ENCODE measurements at places on chromosomes 6 and 20. TPM values are rescaled to one million over a fixed set of nuclear protein-coding genes. Genes with fewer than 3 reads are reported as not detected.

GRCh38 chr6:6224933-6225486 is 95.5 kb downstream of the F13A1 start:
- no peak for DNase-seq

NHSL1 gene
- total RNA-seq = 16.3 TPM

GRCh38 chr6:129267028-129267427 is 384.1 kb downstream of the LAMA2 start:
- DNase-seq = no peak

PTK6 gene
- 0.38 TPM for total RNA-seq

WFDC10B gene
- not detected for total RNA-seq

ZSCAN12 gene
- 10.5 TPM for total RNA-seq

SGK2 gene
- total RNA-seq = 8.0 TPM

- DNase-seq = no peak
Measured at GRCh38 chr6:154388803-154389202, 32.2 kb upstream of the IPCEF1 start.

SNAI1 gene
- 13.5 TPM for total RNA-seq

FAM184A gene
- total RNA-seq = 186 TPM

- DNase-seq = no peak
Measured at GRCh38 chr6:148291876-148292275, 50.8 kb upstream of the SASH1 start.

GRCh38 chr6:132931936-132932514 is 117.7 kb downstream of the RPS12 start:
- DNase-seq = no peak

RAMACL gene
- 2.5 TPM for total RNA-seq

TUBB2B gene
- 324 TPM for total RNA-seq

- DNase-seq = peak; percentile 74
Measured at GRCh38 chr20:658731-659291, 5.8 kb upstream of the SRXN1 start.

DNA sequence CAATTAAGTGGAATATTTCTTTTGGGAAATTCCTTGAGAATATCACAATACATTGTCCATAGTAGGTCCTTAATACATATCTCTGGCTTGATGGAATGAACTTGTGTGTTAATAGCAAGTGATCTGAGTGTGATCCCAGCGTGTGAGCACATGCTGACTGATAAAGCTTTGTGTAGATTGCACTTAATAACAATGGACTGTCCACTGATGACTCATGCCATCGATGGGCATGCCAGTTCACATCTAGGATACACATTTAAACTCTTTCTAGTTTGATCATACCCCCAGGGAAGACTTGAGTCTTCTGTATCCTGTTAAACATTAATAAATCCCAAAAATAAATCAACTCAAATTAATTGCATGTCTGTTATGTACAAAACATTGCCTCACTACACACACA is 454.3 kb upstream of the SPTLC3 start:
- DNase-seq = no peak

DNA sequence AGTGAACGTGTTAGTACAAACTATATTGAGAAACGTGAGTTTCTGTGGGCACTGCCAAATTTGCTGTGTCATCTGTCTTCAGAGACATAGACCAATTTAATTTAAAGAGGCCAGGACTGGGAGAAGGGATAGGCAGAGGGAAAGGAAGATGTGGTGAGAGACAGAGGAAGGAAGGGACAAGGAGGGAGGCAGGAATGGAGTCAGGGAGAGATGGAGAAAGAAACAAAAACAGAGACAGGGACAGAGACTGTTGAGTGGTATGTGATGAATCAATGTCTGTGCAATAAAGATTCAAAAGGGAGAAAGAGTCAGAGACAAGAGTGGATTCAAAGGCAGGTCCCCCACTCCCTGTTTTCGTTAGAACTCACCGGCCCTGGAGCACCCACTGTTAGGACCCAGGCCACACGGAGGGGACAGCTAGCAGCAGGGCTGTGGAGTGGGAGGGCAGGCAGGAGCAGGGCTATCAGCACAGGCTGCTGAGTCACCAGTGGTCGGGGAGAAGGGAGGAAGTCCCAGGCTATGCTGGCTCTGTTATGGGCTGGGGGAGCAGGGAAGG is 51.6 kb upstream of the CHD6 start:
- peak; percentile 63 for DNase-seq

DNA sequence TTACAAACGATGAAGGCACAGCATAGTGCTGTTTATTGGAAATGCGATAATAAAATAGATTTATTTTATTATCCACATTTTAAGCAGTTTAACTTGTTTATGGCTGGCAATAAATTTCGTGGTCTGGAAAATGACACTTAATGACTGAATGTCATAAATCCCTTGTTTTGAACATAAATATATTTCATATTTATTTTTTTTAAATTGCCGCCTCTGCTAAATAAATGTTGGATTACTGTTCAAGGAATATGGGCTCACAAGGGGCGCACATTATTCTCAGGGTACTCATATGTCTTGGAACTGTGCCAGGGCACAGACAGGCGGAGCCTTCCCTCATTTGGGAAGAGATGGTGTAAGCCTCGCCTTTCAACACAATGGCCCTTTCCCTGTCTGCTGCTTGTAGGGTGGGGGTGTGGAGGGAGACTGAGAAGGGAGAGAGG is 134.3 kb downstream of the PXDC1 start:
- peak; percentile 41 for DNase-seq

DNA sequence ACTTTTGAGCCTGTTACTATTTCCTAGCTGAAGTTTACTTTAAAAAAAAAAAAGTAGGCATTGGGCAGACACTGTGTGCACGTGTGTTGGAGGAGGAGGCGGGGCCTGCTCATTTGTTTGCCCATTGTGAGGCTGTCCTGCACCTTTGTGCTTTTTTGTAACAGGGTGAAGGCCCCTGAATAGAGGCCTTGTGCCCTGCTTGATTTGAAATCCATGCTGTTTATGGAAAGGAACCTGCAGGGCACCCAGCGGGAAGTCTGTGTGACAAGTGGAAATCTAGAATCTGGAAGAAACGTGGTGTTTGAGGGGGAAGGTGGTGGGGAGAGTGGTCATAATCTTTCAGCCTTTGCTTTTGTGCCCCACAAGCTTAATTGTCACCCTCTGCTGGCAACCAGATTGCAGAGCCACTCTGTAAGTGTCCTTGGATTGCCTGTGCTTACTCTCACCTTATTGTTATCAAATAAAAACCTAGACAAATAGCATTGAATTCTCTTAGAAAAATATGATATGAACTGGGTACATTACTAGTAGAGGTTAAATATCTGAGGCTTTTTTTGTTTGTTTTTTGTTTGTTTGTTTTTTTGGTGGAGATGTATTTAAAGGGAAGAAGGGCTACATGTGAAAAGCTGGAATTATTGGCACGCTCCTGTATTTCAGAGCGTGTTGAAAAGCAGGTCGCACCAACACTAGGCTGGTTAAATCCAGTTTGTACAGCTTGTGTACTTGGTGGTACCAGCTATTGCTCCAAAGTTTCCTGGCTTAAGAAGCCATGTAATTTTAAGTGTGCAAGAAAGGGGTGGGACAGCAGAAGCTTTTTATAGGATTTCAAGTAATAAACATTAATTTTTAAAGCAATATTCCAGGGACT is 156.3 kb downstream of the ARID1B start:
- peak; percentile 73 for DNase-seq

DNA sequence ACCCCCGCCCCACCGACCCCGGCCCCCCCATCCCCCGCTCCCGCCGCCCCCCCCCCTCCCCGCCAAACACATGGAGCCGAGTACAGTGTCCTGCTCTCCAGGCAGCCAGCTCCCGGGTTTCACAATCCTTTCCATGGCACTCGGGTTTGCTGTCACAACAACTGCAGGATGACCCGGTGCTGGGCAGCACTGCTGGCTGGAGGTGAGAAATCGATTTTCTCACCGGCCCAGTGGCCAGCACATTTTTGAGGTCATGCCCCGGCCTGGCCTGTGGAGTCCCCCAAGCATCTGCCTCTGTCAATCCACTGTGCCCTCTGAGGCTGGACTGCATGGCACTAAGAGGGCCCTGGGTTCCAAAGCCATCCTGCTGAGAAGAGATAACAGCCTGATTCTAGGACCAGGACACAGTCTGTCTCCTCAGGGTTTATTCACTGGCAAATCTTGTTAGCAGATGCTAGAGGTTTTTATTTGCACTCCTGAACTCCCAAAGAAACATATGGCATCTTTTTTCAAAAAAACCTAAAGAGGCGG is 129.5 kb downstream of the NFATC2 start:
- DNase-seq = peak; percentile 77

CALHM6 gene
- 0.95 TPM for total RNA-seq

DNA sequence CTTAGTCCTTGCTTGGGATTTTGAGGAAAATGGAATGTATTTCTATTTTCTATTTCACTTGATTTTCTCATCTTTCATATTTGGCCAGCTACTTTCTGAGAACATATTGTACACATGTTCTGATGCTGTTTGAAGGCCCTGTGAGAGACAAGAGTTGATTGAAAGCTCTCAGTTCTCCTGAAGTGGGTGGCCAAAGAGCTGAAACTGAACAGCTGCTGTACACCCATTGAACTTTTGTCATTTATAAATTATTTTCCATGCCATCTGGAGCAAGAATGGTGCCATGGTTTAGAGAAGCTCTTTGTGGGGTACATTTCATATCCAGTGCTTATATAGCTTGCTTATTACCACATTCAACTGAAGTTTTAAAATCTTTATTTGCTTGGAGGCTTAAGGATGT is 298.3 kb downstream of the PRL start:
- no peak for DNase-seq

PSMB8 gene
- 0.93 TPM for total RNA-seq

DNA sequence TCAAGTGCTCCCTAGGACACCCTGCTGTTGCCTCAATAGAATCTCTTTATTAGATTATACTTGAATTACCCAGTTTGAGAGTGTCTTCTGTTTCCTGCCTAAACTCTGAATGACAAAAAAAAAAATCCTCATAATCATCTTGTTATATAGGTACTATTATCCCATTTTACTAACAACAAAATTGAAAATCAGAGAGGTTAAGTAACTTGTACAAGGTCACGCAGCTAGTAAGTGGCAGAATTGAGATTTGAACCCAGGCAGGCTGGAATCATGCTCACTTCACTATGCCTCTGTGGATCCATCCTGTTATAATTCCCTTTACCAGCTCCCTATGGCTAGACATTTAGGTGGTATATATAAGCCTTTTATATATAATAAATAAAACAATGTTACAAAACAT is 36.6 kb upstream of the UBR2 start:
- no peak for DNase-seq

DNA sequence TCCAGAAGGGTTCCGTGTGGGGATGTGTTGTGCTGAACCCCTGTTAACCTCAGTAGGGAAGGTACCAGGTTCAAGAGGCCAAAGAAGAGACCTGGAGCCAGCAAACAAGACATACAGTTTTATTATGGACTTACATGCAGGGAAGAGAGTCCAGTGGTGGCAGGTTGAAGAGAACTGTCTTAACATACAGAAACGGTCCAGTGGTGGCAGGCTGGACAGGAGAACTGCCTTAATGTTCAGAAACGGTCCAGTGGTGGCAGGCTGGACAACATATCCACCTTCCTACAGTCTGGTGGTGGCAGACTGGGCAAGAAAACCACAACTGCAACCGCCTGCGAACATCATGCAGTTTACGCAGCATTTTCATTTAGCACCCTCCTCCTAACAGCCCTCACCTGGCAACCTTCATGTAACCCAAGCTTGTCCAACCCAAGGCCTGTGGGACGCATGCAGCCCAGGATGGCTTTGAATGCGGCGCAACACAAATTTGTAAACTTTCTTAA is 75.9 kb downstream of the PHACTR3 start:
- no peak for DNase-seq

TNNC2 gene
- total RNA-seq = 0.47 TPM

GRIK2 gene
- total RNA-seq = 1.00 TPM

DNA sequence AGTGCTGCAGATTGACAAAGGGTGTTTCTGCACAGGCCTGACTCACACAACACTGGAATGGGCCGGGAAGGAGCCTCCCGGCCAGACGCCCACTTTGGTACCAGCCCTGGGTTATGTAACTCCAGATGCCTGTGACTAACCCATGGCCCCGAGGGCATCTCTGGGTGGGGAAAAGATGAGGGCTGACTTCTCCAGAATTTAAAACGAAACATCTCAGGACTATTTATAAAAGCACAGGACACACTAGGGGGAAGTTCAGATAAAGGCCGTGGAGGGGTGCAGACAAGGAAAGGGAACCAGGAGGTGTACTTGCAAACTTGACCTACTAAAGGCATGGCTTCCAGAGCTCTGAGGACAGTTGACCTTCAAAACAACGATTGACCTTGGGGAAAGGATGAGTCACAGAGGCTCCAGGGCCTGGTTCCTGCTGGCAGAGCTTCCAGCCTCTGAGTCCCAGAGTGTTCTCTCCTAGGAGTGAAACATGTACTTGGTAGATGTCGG is 196.9 kb downstream of the NFATC2 start:
- no peak for DNase-seq

RBBP8NL gene
- total RNA-seq = not detected

NOX3 gene
- not detected for total RNA-seq

HCK gene
- 0.24 TPM for total RNA-seq

GRCh38 chr6:136466777-136467176 is 83.4 kb downstream of the MAP7 start:
- DNase-seq = no peak

DLK2 gene
- not detected for total RNA-seq

DNA sequence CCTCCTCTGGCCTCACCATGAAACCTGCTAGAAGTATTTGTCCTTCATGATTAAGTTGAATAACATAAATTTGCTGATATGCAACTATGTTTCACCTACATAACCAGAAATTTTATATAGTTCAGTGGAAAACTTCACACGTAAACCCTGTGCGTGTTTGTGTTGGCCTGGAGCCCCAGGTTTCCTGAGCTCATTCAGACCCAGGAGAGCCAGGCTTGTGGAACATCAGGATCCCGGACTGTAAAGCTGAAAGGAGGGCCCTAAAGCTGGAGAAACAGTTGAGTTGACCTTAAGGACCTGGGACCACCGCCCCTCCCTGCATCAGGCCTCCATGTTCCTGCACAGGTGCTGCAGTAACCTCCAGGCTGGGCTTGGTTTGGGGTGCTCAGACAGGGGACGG is 3.1 kb upstream of the SPATS1 start:
- no peak for DNase-seq

DNA sequence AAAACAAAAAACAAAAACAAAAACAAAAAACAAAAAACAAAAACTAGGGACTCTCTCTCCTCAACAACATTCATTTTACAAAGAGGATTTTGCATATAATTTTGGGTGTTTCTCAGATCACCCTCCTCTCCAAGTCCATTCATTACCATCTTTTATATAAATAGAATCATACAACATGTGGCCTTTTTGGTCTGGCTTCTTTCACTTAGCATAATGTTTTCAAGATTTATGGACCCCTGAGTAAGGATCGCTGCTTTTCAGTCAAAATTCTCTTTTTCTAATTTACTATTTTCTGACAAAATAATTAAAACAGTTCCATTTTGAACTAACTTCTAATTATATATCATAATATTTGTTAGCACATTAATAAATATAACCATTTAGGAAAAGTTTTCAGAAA is 94.8 kb downstream of the UBE3D start:
- DNase-seq = no peak

- no peak for DNase-seq
Measured at GRCh38 chr6:149218471-149218870, 99.0 kb upstream of the TAB2 start.

- DNase-seq = no peak
Measured at GRCh38 chr6:98477231-98477630, 357.1 kb upstream of the POU3F2 start.

GRCh38 chr20:11941593-11942246 is 24.0 kb downstream of the BTBD3 start:
- no peak for DNase-seq

PAK1IP1 gene
- total RNA-seq = 5.0 TPM

Measured in endodermal cell (in vitro differentiated cells).